Breast epithelium (tissue), 4 donors: ENCODE measurements at places on chromosomes 7 and 10. TPM values are rescaled to one million over a fixed set of nuclear protein-coding genes. Genes with fewer than 3 reads are reported as not detected.

- no peak for DNase-seq
Observed at GRCh38 chr7:116591202-116592040, 66.6 kb downstream of the CAV1 start.

- DNase-seq, result no peak
Observed at GRCh38 chr7:12322903-12323300, 80.8 kb downstream of the VWDE start.

DNA sequence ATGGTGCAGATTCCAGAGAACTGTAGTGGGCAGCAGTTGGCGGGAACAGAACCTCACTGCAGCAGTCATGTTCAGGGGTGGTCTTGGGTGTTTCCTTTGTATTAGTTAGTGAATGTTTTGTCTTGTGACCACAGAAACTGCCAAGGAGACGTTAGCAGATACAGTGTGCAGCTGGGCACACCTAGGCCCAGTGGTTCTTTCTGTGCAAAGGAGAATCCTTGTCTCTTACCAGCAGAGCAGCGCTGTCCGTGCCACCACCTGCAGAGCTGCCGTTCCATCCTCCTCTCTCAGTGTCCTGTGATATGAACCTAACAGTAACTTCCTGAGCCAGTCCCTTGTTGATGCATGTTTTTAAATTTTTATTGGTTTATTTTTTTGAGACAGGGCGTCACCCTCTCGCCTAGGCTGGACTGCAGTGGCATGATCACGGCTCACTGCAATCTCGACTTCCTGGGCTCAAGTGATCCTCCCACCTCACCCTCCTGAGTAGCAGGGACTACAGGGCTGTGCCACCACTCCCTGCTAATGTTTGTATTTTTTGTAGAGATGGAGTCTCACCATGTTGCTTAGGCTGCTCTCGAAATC, 60.6 kb downstream of the WDR37 start:
- DNase-seq, result no peak

GRCh38 chr10:101775273-101776160, at the start of gene FGF8:
TSS of gene FGF8 (minus strand) at chr10:101776114. CDS start at chr10:101775900, 214 bp downstream.
- DNase-seq, result no peak

GRCh38 chr10:110279407-110279986, 25.2 kb downstream of the SMNDC1 start:
- no peak for DNase-seq

Gene SEMA3A
- 2.9 TPM for total RNA-seq

Gene ADIRF
- 288 TPM for total RNA-seq

Gene ARHGAP22
- total RNA-seq, result 8.2 TPM

Gene PRR15
- 0.64 TPM for total RNA-seq

Gene CYTH3
- total RNA-seq, result 46.4 TPM

Gene IFIT1B
- total RNA-seq, result not detected

Gene CUBN
- 5.0 TPM for total RNA-seq

Gene GPR141
- total RNA-seq, result 0.88 TPM

Gene LIPN
- total RNA-seq, result not detected

Gene NKX2-3
- total RNA-seq, result not detected
